ENCODE measurements at places on chromosomes 11 and 22. TPM values are rescaled to one million over a fixed set of nuclear protein-coding genes. Genes with fewer than 3 reads are reported as not detected.

The ISX gene
- total RNA-seq = not detected

The FAM76B gene
- 16.2 TPM for total RNA-seq

The PRDM11 gene
- total RNA-seq = 6.1 TPM

The GLYAT gene
- total RNA-seq = not detected

The INS gene
- not detected for total RNA-seq

The RTN4R gene
- 2.4 TPM for total RNA-seq

The SPDYC gene
- not detected for total RNA-seq

The PLAAT5 gene
- total RNA-seq = not detected

All from M059J (cell line).